CD4-positive, alpha-beta memory T cell (primary cell): ENCODE measurements at places on chromosomes 1 and 21.

DNA sequence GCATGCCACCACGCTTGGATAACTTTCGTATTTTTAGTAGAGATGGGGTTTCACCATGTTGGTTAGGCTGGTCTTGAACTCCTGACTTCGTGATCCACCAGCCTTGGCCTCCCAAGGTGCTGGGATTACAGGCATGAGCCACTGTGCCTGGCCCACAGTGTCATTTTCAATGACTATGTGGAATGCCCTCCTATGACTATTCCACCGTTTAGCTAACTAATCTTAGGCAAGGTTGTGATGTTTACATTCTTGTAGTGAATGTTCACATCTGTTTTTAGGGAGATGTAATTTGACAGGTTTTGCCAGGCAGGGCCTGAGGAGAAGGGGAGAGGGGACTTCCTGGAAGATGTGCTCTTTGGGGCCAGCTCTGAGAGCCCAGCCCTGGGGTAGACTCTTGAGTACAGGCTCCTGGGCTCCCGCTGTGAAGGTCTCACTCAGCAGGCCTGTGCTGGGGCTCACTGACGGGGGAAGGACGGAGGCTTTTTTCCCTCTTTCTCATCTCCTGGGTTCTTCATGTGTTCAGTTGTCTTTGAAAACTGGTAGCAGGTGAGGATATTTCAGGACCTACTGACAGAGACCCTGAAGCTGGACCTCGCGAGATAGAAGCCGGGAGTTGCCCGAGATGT is 13.2 kb downstream of the COQ8A start:
- no peak for DNase-seq

- no peak for DNase-seq
These were observed 82.0 kb downstream of the OLFML3 start for GRCh38 chr1:114061121-114061830.

GRCh38 chr1:53126495-53126894 is 15.9 kb downstream of the SLC1A7 start:
- no peak for DNase-seq

DNA sequence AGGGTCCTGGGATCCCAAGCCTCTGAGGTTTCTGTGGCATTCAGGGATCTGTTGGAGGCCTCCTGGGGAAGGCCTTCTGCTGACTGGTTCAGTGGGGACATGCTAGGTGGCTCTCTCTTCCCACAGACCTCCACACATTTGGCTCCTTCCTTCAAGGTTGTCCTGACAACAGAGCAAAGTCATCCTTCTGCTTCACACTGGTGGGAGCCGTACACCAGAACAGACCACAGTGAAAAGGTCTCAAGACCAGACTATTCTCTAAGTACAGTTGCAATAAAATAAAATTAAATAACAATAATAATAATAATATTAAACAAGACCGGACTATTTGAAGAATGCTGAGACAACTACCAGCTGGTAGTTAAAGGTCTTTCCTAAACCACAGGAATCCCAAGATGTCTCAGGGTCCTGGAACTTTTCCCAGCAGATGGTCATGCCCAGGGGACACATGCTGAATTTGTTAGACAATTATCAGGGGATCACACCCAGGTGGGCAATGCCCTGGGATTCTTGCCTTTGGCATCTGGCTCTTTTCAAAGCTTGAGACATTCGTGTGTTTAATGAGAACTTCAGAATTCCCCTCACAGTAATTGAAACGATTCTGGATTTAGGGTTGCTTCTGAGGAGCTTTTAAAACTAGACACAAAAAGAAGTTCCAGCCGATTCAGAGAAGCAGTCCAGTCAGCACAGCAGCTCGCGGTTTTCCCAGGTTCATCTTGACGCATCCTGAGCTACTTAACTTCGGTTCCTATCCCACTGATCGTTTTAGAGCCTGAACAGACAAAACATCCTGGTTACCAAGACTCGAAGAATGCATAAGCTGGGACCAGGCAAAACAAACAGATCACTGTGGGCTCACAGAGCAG is 22.9 kb downstream of the HTR1D start:
- no peak for DNase-seq

- no peak for DNase-seq
These were observed 2.2 kb downstream of the ESRRG start for GRCh38 chr1:216721062-216721461.

DNA sequence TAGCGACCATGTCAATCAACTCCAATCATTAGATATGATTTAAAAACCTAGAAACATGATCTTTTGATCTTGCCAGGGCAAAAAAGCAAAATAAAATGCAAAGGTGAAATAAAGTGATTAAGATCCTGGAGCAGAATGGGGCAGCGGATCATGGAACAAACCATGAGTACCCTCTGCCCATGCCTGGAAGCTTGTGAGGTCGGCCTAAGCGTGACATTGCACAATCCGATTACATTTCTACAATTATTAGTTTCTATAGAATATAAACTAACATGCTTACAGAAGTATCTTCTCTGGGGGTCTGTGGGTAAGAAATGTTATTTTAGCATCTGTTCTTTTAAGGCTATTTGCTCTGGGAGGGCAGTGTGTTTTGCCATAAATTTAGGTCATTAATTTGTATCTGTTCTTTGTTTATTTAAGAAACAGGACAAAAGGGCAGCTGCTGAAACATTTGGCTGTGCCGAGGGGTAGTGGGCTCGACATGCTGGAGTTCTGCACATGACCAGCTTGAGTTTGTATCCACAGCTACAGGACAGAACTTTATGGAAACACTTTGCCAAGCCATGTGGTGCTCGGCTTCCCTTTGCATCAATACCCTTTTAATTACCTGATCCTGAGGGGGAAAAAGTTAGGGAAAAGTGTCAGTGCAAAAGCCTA is 55.9 kb downstream of the ZBTB18 start:
- no peak for DNase-seq

DNA sequence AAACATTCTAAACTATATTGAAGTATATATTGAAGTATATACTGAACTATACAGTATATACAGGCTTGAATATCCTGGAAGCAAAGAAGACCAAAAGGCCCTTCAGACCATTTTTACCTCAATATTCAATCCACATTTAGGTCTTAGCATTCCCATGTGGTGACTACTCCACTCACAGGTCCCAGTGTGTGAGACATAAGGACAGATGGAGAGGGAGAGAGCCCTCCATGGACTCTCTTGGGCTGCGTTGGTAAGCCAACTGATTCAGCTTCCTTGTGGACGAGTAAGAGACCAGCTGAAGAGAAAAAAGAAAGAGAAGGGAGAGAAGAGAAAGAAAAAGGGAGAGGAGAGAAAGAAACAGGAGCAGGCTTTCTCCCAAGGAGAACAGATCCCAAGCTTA is 37.3 kb upstream of the ZRANB2 start:
- no peak for DNase-seq

- DNase-seq = no peak
These were observed 32.9 kb downstream of the EIF4G3 start for GRCh38 chr1:21143752-21144151.

DNA sequence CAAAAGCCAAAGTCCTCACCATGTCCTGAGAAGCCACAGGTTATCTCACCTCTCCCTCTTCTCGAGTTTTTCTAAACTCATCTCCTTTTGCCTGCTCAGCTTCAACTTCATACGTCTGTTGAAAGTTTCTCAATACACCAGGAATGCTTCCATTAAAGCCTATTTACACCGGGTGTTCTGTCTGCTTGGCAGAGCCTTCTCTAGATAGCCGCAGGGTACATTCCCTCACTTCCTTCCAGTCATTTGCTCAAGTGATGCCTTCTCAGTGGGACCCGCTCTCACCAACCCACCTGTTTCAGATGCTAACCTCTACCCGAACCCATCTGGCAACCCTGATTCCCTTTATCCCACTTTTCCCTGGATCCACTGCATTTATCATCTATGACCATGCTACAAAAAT is 257.0 kb upstream of the ADGRL2 start:
- no peak for DNase-seq

- DNase-seq = no peak
These were observed 3.2 kb upstream of the IKBKE start for GRCh38 chr1:206466840-206467649.

DNA sequence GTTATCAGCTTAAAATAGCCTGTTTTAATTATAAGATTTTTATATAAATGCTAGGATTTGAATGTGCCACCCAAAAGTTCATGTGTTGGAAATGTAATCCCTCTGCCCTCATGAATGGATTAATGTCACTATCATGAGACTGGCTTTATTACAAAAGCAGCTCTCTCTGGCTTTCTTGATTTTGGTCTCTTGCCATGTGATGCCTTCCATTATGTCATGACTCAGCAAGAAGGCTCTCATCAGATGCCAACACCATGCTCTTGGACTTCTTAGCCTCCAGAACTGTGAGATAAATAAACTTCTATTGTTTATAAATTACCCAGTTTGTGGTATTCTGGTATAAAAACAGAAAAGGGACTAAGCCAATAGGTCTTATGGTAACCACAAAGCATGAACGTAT is 6.9 kb upstream of the PRSS38 start:
- DNase-seq = no peak

DNA sequence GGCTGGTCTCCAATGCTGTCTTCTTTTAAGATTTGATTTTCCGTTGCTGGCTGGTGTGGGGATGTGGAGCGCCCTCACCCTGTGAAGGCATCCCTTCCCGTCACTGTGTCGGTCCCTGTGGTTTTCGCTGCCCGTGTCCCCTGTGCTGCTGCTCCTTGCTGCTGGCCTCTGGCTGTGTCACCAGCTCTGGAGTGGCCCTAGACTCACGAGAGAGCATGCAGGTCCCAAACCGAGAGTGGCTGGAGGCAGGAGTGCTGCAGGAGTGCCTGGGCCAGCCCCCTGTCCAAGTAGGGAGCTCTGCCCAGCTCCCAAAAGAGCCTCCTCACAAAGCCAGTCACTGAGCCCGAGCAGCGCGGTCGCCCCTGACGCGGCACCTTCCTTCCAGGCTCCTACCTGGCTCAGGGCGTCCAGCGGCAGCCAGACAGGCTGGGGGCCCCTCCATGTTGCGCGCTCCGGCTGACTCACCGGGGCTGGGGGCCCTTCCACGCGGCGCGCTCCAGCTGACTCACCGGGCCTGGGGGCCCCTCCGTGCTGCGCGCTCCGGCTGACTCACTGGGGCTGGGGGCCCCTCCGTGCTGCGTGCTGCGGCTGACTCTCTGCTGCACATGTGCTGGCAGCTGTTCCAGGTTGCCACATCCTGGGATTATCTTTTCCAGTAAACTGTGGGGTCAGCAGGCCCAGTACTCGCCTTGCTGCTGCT is 106.7 kb upstream of the COL6A1 start:
- DNase-seq = no peak

DNA sequence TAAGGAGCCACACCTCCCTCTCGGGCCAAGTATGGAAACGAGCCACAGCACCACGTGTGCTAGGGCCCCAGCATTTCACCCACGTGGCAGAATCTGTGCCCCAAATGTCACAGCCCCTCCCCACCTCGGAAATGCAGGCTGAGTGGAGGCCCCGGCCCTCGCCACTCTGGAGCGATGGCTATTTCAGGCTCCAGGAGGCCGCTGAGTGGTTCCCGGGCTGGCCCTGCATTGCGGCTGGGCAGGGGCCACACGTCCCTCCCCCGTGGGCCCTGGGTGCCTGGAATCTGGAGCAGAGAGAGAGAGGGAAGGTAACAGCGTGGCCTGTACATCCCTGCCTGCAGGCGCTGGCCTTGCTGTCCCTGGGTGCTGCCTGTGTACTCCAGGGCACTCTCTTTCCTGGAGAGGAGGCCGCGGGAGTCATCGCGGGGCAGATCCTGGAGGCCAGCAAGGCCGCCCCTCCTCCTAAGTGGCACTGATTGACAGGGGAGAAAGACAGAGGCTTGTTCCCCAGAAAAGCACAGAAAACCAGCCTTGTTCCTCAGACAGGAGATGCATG is 68.0 kb upstream of the TRAPPC10 start:
- no peak for DNase-seq

- DNase-seq = no peak
These were observed 25.7 kb downstream of the SDC3 start for GRCh38 chr1:30882678-30883388.

DNA sequence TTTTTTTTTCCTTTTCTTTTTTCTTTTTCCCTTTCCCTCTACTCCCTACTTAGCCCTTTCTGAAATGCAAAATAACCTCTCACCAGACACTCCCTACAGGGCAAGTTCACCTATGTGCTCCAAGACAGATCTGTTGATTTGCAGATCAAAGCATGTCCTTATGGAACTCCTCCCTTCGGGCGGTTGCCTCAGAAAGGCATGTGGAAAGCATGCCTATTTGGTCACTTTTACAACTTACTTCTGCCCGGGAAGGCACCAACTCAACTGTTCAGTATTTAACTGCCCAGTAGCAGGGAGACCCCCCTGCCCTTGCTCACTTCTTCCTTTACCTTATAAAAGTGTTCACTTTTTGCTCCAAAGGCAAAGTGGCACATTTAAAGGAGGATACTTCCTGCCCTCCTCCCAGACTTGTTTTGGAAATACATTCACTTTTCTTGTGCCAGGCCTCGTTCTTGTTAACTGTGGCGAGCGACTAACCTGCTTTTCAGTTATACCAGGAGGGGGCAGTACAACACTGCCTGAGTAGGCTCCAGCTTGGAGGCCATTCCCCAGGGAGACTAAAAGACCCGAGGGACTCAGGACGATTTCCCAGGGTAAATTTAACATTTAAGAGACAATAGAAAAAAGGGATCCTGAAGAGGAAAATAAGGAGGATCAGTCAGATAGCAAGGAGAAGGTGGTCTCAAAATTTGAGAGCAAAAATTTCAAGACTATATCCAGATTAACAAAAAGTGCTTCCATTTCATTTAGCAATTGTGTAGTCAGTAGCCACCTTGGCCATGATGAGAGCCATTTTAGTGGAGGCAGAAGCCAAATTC is 12.3 kb upstream of the SLAMF7 start:
- DNase-seq = peak; percentile 74
